ENCODE measurements at places on chromosomes 5 and 9.

GRCh38 chr5:150410524-150411244 lies 2.0 kb downstream of the CD74 start:
- peak; percentile 27 for DNase-seq

GRCh38 chr5:131481569-131481968 lies 153.5 kb downstream of the RAPGEF6 start:
- no peak for DNase-seq

DNA sequence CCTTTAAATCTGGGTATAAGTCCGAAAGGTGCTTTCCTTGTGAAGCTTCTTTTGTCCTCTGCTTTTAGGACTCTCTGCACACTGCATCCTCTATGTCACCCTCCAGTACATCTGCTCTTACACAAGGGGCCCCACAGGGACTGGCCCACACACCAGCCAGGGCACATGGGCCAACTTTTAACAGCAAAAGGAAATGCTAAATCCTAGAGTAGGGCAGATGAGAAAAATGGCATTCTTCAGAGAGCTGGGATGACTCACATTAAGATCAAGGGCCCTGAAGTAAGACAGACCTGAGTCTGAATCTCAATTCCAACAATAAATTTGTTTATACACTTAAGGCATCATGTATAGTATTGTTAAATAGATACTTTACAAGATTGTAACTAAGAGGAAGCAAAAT lies 40.3 kb upstream of the CDKN2B start:
- no peak for DNase-seq

- peak; percentile 4 for DNase-seq
These were observed 156.4 kb upstream of the RASEF start for GRCh38 chr9:83219154-83219923.

Measured in stimulated activated CD4-positive, alpha-beta T cell treated with anti-CD3 and anti-CD28 coated beads, Interleukin-4, amount 100 ng/mL, for 1 hour (primary cell).